OCI-LY7 (cell line): ENCODE measurements at places on chromosomes 5 and 9.
A peak's percentile ranks its signal among the peaks of the same experiment; 100 is the strongest.

DNA sequence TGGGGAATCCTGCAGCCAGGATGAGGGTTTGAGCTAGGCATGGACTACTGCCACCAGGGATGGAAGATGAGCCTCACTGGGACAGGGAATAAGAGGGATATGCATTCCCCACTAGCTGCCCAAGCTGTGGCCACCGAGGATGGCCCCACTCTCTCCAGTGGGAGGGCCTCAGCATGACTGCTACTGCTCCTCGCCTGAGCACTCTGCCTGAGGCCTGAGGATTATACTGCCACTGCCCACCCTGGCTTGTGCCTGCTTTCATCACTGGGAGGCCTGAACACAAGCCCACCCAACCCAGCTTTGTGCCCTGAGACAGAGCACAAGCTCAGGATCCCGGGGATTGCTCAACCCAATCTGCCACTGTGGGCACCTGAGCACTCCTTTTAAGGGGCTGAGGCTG, 425.6 kb downstream of the RASEF start:
- DNase-seq = no peak

- DNase-seq = no peak
Measured at GRCh38 chr9:80134487-80134886, 562.7 kb downstream of the TLE4 start.

DNA sequence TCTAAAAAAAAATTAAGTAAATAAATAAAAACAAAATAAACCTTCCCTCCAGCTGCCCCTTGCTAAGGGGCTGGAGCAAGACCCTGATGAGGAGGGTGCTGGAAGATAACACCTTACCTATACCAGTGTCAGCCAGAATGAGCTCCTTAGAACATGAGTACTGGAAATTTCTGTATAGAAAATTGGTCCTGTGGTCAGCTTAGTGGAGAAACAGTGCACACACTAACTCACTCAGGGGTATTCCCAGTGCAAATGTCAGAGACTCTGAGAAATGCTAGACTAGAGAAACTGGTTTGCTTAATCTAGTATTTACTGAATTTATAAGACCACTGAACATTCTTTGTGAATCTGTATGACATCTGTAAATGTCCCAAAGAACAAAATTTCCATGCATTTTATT, 62.1 kb upstream of the CTXN3 start:
- no peak for DNase-seq

DNA sequence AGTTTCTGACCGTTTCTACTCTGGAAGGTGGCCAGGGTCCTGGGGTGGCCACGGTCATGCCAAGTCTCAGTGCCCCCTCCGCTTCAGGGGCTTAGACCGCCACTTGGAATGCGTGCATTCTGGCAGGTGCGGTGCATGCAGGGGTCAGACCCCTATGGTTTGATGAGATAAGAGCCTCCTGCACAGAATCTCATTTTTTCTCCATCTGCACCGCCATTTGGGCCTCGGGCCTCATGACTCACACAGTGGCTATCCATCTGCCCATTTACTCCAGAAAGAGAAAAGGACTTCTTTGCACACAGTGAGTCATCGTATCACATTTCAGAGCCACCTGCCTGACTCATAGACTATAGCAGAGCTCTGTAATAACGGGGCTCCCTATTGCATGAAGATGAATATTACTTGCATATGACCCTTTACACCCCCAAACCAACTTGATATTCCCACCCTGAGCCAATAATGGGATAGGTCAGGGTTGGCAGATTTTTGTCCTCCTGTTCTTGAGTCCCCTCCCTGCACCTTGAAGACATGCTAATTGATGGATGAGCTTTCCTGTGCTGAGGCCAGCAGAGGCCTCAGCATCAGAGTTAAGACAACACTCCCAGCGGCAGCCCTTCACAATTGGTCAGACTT, 157.4 kb downstream of the NR3C1 start:
- no peak for DNase-seq

GRCh38 chr9:115850548-115851304, 302.9 kb upstream of the PAPPA start:
- no peak for DNase-seq

DNA sequence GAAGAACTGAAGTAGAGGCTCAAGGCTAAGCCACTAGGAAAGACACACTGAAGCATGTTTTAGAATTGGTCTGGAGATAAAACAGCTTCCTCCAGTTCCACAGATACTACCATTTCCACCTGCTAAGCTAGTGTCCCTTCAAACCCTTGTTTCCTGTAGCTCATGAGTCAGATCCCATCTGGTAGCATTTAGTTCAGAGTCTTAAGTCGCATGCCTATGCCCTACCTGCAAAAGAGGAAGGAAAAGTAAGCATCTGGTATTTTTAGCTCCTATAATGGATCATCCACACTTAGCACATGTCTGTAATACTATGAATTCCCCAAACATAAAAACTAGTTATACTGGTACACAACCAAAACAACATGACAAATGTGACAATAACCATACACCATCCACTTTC, 92.1 kb downstream of the CDKN2A start:
- DNase-seq = peak; percentile 15

DNA sequence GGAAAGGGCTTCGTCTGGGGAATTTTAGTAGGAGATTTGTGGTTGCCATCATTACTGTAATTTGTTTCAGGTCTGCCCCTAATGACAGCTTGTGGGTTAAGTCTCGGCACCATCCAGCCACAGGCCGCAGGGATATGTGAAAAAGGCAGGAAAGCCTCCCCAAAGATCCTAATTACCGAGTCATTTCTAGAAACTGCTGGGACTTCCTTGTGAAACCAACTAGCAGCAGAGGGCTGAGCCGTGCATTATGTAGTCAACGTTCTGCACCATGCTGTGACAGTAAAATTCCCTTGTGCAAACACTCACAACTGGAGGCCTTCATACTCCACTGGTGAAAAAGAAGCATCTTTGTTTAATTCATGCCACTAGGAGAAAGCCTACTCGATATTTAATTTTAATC, 230.3 kb downstream of the MPDZ start:
- no peak for DNase-seq

DNA sequence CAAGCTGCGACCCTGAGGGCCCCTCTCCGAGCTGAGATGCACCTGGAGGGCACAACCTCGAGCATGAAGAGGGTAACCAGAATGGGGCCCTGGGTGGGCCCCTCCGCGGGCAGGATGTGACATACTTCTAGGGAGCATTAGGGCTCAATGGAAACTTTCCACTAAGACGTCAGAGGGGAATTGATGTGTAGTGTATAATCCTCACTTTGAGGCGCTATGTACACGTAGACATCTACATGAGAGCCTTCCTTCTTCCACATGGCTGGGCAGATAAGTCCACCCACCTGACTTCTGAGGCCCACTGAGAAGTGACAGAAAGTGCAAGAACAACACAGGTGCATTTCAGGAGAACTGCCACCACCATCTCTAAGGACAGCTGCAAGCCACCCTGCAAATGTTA, 61.0 kb downstream of the DAP start:
- peak; percentile 95 for DNase-seq

- no peak for DNase-seq
Measured at GRCh38 chr5:1517838-1518237, 5.9 kb downstream of the LPCAT1 start.

DNA sequence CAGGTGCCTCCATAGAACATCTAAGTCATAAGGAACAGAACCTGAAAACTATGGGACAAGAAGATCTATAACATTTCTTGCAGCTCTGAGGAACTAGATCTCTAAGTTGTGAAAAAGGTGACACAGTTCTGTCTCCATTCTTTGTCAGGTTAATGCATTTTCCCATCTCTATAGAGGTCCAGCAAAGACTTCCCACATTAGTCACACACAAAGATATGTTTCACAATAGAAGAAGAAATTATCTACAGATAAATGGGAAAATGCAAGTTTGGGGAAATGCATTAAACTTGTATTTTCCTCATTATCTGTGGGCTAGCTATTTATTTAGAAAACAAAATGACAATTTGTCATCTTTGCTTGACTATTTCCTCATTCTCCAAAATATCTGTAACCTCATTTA, 458.6 kb upstream of the PAPPA start:
- DNase-seq = no peak

GRCh38 chr5:39331861-39332381, 32.4 kb downstream of the C9 start:
- DNase-seq = no peak

- DNase-seq = no peak
Measured at GRCh38 chr5:162888268-162888667, 549.1 kb upstream of the CCNG1 start.

DNA sequence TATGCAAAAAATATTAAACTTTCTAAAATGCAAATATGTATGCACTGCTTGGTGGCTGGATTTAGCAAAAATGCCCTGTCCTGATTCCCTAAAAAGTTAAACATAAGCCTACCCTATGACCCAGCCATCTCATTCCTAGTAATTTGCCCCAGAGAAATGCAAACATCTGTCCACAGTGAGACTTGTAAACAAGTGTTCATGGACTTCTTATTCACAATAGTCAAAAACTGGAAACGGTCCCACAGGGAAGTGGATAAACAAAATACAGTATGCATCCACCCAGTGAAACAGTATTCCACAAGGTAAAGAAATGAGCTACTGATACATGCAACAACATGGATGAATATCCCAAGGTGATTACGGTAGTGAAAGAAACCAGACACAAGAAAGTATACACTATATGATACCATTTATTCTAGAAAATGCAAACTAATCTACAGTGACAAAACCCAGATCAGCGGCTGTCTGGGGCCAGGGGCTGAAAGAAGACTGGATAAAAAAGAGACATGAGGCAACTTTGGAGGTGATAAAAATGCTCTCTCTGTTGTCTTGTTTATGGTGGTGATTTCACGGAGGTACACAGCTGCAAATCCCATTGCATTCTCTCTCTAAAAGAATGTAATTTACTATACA, 277.3 kb downstream of the GLIS3 start:
- DNase-seq = no peak

GRCh38 chr5:32274548-32275395, 38.0 kb downstream of the MTMR12 start:
- DNase-seq = no peak

- no peak for DNase-seq
Measured at GRCh38 chr5:37844009-37844408, 4.2 kb upstream of the GDNF start.

DNA sequence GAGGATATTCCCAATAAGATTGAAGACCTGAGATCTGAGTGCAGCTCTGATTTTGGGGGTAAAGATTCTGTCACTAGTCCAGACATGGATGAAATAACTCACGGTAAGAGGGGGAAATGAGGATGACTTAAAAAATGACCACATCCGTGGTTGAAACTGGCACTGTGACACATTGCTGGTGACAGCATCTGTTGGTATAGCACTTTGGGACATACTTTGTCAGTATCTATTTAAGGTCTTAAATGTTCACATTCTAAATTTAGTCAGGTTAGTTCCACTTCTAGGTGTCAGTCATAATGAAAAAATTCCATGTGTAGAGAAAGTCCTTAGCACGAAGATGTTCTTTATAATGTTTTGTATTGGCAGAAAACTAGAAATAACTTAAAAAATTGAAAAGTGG, 70.9 kb downstream of the GAPVD1 start:
- DNase-seq = no peak

DNA sequence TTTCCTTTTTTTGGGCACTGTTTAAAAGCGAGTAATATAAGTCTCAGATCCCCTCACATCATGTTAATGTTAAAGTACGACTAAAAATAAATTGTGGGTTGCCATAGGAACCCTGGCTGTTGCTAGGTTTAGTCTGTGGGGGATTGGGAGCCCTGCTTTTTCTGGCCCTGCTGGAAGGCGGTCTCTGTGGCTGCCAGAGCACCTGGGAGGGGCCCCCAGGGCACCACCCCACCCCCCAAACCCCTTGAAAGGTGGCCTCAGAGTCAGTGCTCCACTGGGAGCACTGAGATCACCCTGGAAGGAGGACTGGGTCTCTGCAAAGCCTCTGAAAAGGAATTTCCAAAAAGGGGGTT, 66.2 kb upstream of the NEURL1B start:
- no peak for DNase-seq
